ENCODE measurements at places on chromosomes 7 and 10. TPM values are rescaled to one million over a fixed set of nuclear protein-coding genes. Genes with fewer than 3 reads are reported as not detected.
A peak's percentile ranks its signal among the peaks of the same experiment; 100 is the strongest.

EBF3 gene
- total RNA-seq = 6.5 TPM

TRPV6 gene
- total RNA-seq = not detected

SLC26A5 gene
- 0.85 TPM for total RNA-seq

- peak; percentile 98 for DNase-seq
These were observed 246.8 kb downstream of the SKIDA1 start for GRCh38 chr10:21278491-21279216.

DNA sequence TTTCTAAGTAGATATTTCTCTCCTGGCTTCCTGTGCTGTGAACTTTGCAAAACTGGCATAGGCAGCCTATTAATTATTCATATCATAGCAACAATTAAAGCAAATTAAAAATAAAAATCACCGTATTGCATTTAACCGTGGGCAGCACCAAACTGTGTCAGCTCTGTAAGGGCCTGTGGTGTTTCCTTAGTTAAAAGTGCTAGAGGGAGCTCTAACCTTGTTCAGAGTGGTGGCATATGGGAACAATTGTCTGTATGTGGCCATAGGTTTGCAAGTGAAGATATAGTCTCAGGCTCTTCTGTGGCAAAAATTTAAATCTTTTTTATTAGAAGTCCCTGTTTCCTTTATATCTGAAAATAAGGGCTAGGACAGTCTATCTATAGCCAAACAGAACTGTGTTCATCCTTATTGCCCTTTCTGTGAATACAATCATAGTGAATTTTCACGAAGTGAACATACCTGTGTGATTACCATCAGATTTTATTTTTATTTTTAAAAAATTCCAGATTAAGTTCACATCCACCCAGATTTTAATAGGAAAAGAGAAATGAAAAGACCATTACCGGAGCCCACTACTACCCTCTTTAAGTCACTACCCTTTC lies 92.6 kb downstream of the POLL start:
- DNase-seq = peak; percentile 57

Data from dermis blood vessel endothelial cell (primary cell).